ENCODE measurements at places on chromosomes 4 and X.
A peak's percentile ranks its signal among the peaks of the same experiment; 100 is the strongest.

DNA sequence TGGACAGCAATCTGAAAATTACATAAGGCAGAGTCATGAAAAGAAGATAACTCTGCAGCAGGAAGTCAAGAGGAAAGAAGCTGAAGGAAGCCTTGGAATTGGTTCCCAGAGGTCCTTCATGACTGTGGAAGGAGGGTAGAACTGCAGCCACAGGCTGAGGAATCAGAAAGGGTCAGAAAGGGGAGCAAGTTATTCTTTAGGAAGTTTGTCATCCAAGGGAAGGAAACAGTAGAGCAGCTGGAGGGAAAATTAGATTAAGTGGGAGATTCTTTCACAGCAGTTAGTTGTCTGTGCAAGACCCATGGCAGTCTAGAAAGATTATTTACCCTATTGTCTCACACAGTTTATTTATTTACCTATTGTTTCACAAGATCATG is 9.3 kb upstream of the ADH1C start:
- no peak for DNase-seq

DNA sequence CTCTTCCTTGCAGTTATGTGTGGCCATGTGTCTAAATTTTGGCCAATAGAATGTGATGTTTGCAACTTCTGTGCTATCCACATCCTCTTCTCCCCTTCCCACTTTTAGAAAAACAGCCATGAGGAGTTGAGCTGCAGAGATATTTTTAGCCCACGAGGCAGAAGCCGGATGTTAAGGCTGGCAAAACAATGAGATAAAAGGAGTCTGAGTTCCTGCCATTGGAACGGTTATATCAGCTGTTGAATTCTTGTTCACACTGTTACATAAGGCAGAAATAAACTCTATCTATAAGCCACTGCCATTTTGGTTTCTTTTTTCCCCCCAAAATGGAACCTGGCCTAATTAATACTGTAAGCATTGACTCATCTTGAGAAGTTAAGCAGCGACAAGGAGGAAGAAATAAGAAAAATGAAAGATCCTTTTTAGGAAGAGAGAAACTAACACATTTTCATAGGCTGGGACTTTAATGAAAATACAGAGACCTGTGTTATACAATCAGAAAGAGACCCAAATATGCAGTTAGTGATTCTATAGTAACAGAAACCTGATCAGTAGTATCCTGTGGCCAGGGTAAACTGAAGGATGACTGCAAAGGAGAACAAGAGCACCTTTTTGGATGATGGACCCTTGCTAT is 200.5 kb downstream of the INPP4B start:
- no peak for DNase-seq

- no peak for DNase-seq
These were observed 170.2 kb downstream of the RAPGEF2 start for GRCh38 chr4:159273141-159273438.

- DNase-seq, result no peak
These were observed 17.5 kb downstream of the STX18 start for GRCh38 chr4:4524364-4524763.

DNA sequence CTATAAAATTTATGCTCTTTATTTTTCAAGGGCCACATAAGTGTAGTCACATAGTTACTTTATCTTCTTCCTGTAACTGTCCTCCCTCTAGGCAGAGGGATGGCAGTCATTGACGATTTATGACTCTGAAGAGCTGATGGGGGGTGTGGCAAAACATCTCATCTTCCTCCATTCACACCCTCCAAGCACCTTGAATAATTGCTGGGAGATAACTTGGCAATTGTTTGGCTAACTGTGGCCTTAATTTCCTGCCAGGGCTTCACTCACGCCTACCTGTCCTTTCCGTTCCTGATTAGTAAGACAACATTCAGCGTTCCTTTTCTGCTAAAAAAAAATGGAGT is 329.2 kb downstream of the ARHGAP10 start:
- DNase-seq, result no peak

DNA sequence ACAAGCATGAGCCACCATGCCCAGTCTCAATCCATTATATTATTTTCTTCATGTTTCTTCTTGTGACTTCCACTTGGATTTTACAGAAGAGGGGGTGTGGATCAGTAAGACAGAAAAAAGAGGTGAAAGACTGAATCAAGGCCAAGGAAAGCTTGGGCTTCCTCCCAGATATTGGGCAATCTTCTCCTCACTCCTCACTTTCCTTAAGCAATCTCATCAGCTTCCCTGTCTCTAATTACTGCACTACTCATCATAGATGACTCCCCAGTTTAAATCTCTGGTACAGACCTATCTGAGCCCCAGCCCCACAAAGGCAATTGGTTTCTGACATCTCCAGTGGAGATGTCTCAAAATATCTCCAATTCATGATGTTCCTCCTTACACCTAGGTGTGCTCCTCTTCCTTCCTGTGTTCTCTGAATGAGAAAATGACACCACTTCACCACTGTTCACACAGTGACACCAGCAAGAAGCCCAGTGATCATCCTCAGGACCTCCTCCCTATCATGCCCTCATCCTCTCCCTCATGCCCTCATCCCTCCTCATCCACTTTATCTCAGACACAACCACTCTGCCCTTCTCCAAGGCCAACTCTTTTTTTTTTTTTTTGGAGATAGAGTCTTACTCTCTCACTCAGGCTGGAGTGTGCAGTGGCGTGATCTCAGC is 44.8 kb upstream of the HERC6 start:
- DNase-seq, result no peak

- no peak for DNase-seq
These were observed 269.0 kb upstream of the PABPC4L start for GRCh38 chr4:134470544-134470943.

DNA sequence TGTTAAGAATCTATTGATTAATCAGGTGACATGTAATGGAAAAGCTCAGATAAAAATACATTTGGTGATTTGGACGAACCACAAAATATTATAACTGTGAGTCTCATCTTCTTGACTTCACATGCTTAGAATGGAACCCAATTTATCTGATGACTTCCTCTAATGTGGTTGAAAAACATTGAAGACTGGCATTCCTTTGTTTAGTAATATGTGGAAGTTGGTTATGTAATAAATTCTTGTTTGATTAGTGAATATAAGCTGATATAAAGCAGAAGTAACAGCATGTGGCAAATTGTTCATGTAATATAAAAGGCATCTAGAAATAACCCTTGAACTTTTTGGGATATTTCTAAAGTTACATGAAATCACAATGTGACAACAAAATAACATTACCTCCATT is 9.7 kb downstream of the GIMD1 start:
- no peak for DNase-seq

DNA sequence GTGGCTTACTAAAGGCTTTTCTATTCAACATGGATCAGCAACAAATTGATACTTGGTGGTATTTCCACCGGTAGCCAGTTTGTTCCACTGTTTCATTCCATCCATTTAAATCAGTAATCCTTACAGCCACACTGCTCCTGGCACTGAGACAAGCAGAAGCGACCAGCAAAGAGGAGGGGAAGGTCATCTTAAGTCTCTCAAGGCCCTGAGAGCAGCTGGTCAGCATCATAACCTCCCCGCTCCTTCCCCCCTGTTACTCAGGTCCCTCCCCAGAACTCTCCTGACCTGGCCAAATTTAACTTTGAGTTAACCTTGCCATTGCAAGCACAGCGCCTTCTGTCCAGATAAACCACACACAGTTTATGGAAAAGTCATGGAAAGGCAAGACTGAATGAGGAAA is 331.3 kb upstream of the KLF3 start:
- DNase-seq, result no peak

GRCh38 chr4:10589321-10589720 is 95.2 kb downstream of the CLNK start:
- no peak for DNase-seq

DNA sequence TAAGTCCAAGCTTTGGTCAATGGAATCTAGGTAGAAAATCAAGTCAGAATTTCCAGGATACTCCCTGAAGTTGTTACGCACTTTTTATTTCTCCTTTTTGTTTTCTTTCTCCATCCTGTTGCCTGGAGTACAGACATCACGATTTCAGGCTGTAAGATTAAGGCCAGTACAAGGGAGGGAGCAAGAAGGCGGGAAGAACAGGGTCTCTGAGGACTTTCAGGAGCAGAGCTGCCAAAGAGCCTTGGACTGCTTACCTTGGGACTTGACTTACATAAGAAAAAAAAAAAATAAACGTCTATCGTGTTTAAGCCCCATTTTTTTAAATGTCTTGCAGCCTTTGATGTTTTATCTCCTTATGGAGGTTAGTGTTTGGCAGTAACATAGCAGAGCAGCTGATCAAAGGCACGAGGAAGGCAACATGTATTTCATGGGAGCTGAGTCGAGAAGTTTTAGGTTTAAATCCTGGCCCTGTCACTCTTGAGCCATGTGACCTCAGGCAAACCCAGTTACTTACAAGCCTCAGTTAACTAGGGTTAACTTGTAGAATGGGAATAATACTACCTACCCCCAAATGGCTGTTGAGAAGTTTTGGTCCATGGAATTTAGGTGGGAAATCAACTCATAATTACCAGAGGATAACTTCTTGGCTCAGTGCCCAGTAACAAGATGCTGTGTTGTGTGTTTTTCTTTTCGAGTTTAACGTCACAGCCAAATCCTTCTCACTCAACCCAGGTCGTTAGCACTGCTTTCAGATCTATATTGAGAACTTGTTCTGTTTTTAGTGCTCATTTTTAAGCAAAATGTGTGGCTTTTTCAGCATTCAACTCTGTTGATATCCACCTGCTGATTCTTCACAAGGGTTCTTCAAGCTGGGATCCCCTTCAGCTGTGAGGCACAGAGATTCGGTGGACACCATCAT is 106.8 kb downstream of the CLNK start:
- DNase-seq, result no peak

- peak; percentile 66 for DNase-seq
These were observed 242.7 kb downstream of the BCOR start for GRCh38 chrX:39854772-39855747.

DNA sequence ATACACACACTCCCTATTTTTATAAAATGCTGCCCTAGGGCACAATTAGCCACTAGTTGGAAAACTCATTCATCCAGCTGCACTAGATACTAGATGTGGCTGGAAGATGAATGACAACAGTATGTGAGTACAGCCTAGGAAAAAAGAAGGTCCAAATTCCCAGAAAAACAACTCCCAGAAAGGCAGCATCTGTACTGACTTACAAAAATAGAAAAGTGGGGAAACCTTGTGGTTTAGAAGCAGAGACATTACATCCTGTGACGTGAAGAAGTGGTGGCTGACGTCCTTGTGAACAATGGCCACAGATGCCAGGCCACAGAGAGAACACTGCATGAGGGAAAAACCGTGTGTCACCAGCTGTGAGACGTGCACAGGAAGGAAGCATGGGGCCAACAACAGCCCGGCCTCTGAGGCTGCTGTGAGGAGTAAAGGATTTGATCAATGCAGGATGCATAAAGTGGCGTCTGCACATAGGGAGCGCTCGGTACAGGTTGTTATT is 81.2 kb downstream of the SPRY1 start:
- DNase-seq, result peak; percentile 24
